ENCODE measurements at places on chromosomes 2 and 18.

DNA sequence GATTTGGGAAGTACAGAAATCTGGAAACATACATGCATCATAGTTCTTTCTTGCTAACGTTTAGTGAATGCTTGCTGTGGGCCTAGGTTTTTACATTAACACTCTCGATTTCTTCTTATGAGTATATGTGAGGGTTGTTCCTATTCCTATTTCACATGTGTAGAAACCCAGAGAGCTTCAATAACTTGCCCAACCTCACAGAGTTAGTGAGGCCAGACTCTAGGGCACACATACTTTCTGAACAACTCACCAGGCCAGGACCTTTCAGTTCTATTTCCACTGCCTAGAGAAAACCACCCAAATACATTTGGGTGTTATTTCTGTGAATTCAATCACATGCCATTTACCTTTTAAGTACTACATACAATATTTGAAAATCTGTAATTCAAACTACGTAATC lies 8.2 kb upstream of the KCTD1 start:
- no peak for DNase-seq

- no peak for DNase-seq
Measured at GRCh38 chr18:2102022-2102421, 469.3 kb downstream of the METTL4 start.

DNA sequence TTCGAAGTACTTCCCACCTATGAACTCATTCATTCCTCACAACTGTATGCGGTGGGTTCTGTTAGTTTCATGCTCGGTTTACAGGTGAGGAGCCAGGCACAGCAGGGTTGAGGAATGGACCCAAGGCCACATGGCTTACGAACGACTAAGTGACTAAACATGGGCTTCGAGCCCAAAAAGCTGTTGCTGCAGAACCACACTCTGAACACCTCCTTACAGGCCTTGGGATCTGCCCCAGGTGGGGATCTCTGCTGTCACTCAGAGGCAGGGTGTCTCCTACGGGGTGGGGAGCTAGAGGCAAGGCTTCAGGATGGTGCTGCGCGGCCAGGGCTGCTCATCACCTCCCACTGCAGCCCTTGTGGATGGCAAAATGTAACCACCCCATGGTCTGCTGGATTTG lies 80.9 kb downstream of the TSHZ1 start:
- DNase-seq: no peak

- DNase-seq: no peak
Measured at GRCh38 chr2:165839610-165840009, 45.6 kb upstream of the GALNT3 start.

DNA sequence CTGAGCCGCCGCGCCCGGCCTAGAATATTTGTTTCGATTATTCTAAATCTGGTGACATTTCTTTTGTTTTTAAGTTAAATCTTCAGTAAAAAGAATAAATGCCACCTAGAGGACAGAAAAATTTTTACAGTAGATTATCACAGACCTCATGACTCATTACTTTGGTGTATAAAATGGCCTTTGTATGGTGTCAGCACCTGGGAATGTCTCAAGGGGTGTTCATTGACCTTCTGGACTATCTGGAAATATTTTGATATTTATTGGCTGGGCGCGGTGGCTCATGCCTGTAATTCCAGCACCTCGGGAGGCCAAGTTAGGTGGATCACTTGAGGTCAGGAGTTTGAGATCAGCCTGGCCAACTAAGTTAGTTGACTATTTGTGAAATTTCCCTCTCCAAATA lies 30.3 kb upstream of the SLC30A6 start:
- DNase-seq: no peak

GRCh38 chr2:231409776-231410175 lies 14.3 kb downstream of the B3GNT7 start:
- DNase-seq: no peak

DNA sequence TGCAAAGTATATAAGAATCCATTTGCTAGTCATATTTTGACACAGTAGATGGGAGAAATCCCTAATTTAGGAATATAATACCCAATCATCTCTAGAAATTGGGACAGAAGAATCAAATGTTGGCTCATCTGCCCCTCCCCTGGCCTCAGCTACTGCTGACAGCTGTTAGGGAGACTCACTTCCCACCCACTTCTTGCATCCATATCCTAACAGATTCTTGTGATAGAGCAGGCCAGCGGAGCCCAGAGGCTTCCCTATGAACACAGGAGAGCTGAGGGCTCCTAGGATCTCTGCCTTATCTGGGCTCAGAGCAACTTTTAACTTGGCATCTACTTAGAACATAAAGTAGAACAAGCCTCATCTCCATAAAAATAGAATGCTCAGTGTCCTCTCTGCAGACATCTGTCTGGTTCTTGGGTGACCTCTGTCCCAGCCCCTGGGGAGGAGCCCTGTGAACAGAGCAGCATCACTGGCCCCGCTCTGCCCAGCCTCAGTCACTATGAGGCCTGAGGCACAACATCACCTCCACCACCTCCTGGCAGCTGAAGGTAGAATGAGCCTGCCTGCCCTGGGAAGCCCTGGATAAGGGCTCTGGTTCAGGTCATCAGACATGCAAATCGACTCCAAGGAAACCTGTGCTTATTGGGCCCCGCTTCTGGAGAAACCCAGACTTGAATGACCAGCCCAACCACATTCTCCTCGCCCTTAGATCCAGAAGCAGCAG lies 229.7 kb downstream of the ANKRD36B start:
- DNase-seq: no peak

DNA sequence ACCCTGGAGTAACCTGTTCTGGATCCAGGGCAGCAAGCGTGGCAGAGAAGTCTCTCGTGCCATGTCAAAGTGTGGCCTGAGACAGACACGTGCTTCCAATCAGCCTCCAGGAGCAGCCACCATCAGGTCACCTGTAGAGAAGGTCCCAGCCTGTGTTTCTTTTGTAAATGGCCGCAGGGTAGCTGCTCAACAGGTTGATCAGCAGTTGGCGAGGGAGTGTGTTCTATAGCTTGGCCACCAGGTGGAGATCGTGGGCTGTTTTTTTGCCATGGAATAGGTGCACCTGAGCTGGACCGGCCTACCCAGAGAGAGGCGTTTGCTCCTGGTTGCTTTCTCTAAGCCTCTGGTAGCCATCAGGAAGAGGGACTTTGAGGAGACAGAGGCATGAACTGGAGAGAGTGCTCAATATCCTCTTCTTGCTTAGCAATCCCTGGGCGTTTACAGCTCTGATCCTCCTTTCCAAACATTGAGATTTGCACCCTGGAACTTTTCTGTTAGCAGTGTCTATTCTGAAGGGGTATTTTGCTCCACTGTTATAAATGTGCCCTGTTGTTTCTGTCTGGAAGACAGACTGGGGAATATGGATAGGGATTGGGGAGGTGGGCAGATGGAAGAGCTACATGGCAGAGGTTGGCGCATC lies 34.2 kb upstream of the EN1 start:
- DNase-seq: peak; percentile 37

- no peak for DNase-seq
Measured at GRCh38 chr2:122414902-122415301, 659.5 kb downstream of the TSN start.

All from activated CD8-positive, alpha-beta memory T cell treated with anti-CD3 and anti-CD28 coated beads for 48 hours (primary cell).